ENCODE measurements at places on chromosomes 6 and 20.

DNA sequence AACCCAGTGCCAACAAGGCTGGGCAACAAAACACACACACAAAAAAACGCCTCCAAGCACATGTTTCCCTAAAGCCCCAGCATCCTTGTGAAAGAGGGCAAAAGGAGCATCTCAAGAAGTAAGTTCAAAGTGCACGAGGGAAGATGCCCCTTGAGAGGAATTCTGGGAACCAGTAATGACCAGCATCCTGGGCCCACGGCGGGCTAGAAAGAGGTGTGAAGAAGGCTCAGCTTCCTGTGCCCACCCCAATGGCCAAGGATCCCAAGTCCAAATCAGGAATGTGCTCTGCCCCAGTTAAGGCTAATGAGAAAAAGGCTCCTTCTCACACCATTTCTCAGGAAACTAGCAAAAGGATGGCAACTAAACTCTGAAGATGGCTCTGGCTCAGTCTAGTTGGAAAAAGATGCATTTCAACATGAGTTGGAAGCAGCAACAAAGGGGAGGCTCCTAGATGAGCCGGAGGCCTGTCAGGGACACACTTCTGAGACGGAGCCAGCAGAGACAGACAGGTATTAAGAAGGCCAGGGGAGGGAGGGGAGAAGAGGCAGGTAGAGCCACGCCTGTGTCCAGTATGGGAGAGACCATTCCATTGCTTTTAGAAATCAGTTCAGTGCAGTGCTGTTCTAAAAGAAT, 3.2 kb downstream of the RIMS4 start:
- no peak for DNase-seq

GRCh38 chr6:27755768-27756167, 156.4 kb downstream of the OR2B2 start:
- no peak for DNase-seq

DNA sequence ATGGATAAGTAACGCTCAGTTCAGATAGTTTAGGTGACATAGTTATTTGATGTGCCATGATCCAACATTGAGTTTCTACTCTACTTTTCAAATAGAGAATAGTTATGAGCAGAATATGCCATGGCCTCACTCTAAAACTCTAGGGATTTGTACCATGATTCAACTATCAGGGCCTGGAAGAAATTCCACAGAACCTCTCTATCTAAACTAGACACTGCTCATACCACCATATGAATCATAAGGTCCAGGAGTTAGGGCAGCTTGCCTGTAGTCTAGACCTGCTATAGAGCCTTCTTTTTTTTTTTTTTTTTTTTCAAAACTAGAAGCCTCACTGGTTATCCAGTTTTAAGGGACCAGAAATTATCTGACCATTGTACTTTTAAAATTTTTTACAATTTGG, 571.8 kb upstream of the IMPG1 start:
- DNase-seq: no peak

- no peak for DNase-seq
These were observed 31.8 kb upstream of the GMPR start for GRCh38 chr6:16206595-16207037.

GRCh38 chr20:41657655-41658054, 39.5 kb upstream of the CHD6 start:
- no peak for DNase-seq

DNA sequence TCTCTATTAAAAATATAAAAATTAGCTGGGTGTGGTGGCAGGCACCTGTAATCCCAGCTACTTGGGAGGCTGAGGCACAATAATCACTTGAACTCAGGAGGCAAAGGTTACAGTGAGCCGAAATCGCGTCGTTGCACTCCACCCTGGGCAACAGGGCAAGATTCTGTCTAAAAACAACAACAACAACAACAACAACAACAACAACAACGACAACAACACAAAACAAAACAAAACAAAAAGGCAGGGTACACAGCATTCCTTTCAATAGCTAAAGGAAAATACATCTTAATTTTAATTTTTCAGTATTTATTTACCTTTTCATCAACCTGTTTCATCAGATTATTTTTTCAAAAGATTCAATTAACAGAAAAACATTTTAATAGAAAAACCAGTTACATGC, 28.4 kb downstream of the SRPK1 start:
- no peak for DNase-seq

DNA sequence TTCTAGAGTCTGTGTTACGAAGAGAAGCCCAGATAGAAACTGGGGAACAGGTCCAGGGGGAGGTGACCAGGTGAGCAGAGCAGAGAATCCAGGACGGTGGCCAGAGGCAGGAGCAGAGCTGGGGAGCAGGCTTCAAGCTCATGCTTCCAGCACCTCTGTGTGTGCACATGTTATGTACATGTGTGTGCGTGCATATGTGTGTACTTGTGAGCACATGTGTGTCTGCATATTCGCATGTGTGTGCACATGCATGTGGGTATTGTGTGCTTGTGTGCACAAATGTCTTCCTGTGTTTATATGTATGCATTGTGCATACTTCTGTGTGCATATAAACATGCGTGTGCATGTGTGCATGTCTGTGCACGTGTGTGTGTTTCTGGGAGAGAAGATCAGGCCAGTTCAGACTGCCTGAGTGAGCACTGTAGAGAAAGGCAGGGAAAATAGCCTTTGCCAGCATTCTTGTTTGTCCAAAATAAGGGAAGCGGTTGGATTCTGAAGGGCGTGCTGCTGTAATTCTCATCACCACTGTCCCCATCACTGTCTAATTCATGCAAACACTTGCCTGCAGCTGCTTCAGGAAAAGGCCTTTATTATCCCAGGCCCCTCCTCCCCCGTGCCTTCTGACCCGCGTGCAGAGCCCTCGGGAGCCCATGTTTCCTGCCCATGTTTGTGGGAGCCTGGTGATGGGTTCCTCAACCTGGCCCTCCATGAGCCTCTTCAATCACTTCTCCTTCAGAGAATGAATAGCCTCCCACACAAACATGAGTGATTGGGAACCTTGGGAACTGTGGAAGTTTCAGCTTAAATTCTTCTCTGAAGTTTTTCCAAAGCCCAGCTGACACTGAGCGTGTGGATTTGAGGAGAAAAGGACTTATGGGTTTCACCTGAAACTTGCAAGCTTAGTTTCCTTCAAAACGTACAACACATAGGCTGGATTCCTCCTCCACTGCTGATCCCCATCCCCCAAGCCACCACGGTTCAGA, 161.7 kb upstream of the AFDN start:
- DNase-seq: no peak

GRCh38 chr6:167113935-167114910, 8.7 kb upstream of the CCR6 start:
- peak; percentile 75 for DNase-seq

- DNase-seq: no peak
These were observed 24.1 kb downstream of the HECA start for GRCh38 chr6:139159016-139159415.

- DNase-seq: no peak
These were observed 144.7 kb downstream of the ERMARD start for GRCh38 chr6:169895926-169896761.

GRCh38 chr20:42340368-42340767, 722.2 kb upstream of the CHD6 start:
- no peak for DNase-seq

GRCh38 chr6:87093199-87093598, 1.7 kb downstream of the CGA start:
- no peak for DNase-seq

GRCh38 chr6:151452750-151453427, 963 bp upstream of the RMND1 start:
- no peak for DNase-seq

- DNase-seq: no peak
These were observed 7.0 kb downstream of the HELZ2 start for GRCh38 chr20:63567136-63567385.

DNA sequence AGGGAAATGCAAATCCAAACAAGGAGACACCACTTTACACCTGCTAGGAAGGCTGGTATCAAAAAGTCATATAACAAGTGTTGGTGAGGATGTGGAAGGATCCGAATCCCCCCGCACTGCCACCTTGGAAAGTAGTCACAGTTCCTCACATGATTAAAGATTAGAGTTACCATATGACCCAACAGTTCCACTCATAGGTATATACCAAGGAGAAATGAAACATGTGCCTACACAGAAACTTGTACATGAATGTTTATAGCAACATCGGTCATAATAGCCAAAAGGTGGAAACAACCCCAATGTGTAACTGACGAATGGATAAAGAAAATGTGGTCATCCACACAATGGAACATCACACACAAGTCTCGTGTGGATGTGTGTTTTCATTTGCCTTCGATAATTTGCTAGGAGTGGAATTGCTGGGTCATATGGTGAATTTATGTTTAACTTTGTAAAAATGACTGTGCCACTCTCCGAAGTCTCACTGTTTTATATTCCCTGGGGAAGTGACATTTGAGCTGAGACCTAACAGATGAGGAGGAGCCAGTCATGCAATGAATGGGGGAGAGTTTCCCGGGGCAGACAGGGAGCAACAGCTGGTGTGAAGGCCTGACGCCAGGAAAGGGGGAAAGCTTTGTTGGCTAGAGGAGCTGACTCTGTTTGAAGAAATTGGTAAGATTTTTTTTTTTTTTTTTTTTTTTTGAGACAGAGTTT, 125.9 kb upstream of the MLN start:
- DNase-seq: no peak

GRCh38 chr6:149122850-149123821, 194.4 kb upstream of the TAB2 start:
- DNase-seq: no peak

DNA sequence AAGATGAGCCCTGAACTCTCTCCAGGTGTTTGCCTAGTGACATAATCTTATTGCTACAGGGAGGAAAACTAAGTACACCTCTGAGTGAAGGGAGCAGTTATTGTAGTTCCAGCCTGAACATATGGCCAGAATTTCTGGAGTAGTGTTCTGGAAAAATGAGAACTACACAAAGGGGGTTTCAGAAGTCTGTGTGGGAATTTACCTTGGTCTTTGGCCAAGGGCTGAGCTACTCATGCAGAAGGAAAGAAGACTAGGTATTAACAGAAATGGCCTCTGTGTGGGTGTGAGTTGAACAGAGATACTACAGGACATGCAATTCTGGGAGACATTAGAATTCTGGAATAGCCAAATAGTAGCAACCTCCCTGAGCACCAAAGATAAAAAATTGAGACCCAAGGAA, 1009.7 kb upstream of the GJE1 start:
- DNase-seq: no peak

DNA sequence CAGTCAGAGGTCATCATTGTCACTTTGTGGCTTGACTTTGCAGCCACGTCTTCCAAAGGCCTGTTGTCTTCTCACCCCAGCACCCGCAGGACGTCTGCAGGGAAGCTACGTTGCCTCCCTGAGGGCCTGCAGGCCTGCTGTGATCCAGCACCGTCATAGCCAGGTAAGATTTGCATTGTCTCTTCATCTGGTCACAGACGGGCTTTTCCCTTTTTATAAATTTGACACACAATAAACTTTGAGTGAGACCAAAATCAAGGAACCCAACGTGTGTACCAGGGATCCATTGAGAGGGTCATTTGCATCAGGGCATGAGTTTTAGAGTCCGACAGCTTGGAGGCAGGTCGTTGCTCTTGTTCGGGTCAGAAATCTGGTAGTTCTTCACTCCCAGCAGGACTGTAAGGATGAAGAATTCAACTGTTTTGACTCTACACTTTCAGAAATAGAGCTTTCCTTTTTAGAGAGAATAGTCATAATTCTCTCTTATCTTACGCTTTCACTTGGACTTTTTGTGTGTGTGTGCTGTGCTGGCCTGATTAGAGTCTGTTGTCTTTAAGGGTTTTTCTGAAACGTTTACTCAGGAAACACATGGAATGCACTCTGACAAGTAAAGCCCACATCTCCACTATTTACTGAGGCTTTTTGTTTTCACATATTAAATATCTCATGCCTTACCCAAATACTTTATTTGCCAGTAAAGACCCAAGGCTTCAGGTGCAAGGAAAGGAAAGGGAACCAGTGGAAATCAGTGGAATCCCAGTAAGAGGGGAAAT, 177.2 kb upstream of the TAB2 start:
- DNase-seq: peak; percentile 25

GRCh38 chr6:130337534-130337933, 28.3 kb upstream of the TMEM200A start:
- DNase-seq: no peak

DNA sequence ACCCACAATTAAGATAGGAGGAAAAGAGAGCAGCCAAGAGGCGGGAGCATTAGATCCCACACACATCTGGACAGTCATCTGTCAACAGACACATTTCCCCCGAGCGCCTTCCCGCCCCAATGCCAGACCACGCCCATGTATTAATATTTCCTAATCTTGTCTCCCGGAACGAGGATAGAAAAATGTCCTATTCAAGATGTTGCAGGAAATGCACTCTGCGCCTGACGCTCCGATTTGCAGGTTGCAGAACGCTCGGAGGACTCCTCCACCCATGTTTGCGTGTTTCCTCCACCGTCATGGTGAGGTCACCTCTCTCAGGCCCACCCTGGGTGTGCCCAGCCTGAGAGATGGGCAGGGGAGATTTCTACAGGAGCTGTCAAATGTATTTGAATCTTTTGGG, 215.2 kb downstream of the TAF4 start:
- no peak for DNase-seq

GRCh38 chr20:51346686-51347485, 195.6 kb downstream of the NFATC2 start:
- no peak for DNase-seq

GRCh38 chr6:5998711-5999687, 7.7 kb downstream of the NRN1 start:
- no peak for DNase-seq

DNA sequence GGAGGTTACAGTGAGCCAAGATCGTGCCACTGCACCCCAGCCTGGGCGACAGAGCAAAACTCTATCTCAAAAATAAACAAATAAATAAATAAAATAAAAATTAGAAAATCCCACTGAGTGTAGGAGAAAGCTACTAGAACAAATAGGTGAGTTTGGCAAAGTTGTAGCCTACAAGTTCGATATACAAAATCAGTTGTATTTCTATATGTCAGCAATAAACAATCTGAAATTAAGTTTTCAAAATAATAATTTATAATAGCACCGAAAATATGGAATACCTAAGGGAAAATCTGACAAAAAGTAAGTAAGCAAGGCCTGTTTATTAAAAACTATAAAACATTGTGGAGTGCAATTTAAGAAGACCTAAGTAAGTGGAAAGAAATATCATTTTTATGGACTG, 5.1 kb upstream of the DEFB118 start:
- DNase-seq: no peak

- DNase-seq: no peak
These were observed 7.4 kb upstream of the CD83 start for GRCh38 chr6:14110001-14110818.

DNA sequence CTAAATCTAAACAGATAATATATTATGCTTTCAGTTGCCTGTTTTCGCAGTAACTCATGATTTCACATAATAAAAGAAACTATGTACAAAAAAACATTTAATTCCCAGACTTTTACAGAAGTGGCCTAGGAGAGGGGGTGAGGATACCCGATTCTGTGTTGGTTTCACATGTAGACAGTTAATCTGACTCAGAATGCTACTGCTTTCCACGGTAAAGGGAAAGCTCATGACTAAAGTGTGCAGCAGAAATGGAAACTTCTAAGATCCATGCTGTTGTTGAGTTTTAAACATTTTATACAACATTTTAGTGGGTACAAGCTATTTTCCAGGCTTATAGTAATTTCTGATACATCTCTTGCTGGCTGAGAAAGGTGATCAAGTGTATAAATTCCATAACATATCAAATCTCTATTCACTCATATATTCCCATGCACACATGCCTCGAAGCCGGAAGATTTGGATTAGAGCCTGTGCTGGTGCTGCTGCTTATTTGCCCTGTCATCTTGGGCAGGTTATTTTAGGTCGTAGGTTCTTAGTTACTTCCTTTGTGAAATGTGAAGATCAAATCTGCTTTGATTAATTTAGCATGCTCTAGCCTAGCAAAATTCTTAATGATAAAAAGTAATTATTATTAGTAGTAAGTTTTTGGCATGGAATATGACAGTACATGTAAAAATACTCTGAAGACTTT, 896.7 kb upstream of the MAP3K7 start:
- no peak for DNase-seq

Measured in activated B cell treated with CpG ODN at 0.5 μM for 24 hours (primary cell).